ENCODE measurements at places on chromosomes 3 and 15. TPM values are rescaled to one million over a fixed set of nuclear protein-coding genes. Genes with fewer than 3 reads are reported as not detected.

- no peak overlapping the region for H3K27ac ChIP-seq
- H3K36me3 ChIP-seq, result no peaks in the 10 kb centered on the region
- no peaks in the 10 kb centered on the region for H3K4me1 ChIP-seq
- no peak overlapping the region for H3K4me3 ChIP-seq
Observed at GRCh38 chr15:48888191-48888590, 10.3 kb downstream of the EID1 start.

- no peaks in the 10 kb centered on the region for H3K27me3 ChIP-seq
- no peaks in the 10 kb centered on the region for H3K36me3 ChIP-seq
Observed at GRCh38 chr3:40191850-40192448, 117.6 kb upstream of the EIF1B start.

GRCh38 chr3:134374791-134375581 lies 739 bp upstream of the AMOTL2 start:
- H3K27me3 ChIP-seq, result no peaks in the 10 kb centered on the region
- peak overlapping the region; percentile 62 for H3K4me3 ChIP-seq
- H3K36me3 ChIP-seq, result no peaks in the 10 kb centered on the region
- DNase-seq, result peak; percentile 70

GRCh38 chr15:99121207-99121606 lies 16.3 kb downstream of the SYNM start:
- no peaks in the 10 kb centered on the region for H3K27me3 ChIP-seq
- H3K36me3 ChIP-seq, result no peaks in the 10 kb centered on the region
- H3K4me1 ChIP-seq, result peaks cover 12% of the 10 kb centered on the region
- no peak for DNase-seq
- H3K27ac ChIP-seq, result no peak overlapping the region
- no peak overlapping the region for H3K4me3 ChIP-seq

GRCh38 chr3:21237638-21238037 lies 513.4 kb downstream of the ZNF385D start:
- no peaks in the 10 kb centered on the region for H3K36me3 ChIP-seq
- H3K4me1 ChIP-seq, result no peaks in the 10 kb centered on the region
- DNase-seq, result no peak
- no peaks in the 10 kb centered on the region for H3K27me3 ChIP-seq
- no peak overlapping the region for H3K4me3 ChIP-seq
- H3K27ac ChIP-seq, result no peak overlapping the region

GRCh38 chr3:46393554-46394434 lies 13.1 kb downstream of the CCR5AS start:
- no peaks in the 10 kb centered on the region for H3K36me3 ChIP-seq
- H3K4me1 ChIP-seq, result no peaks in the 10 kb centered on the region
- no peak overlapping the region for H3K27ac ChIP-seq
- no peak for DNase-seq

DNA sequence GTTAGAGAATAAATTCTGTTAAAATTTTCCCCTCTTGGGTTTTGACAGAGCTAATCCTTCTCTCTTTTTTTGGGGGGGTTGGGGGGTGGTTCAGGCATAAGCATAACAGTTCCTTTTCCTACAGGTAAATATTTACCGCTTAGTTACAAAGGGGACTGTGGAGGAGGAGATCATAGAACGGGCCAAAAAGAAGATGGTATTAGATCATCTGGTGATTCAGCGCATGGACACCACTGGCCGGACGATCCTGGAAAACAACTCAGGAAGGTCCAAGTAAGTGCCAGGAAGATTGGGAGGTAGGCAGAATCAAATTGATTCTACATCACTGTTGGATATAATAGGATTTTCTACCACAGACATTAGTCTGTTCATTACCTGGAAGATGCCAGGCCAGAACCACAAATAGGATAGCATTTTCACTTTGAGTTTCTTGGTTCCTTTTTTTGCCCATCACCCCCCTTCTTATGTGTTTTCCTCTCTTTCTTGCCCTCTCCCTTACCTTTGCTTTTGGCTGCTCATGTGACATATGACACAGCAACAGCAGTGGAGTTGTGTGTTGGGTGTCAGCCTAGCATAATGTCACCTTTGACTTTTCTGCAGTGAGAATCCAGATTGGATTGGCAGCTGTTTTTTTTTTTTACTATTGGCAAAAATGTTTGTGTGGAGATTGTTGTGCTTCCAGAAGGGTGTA lies 79.0 kb downstream of the CHD2 start:
- DNase-seq, result no peak
- no peaks in the 10 kb centered on the region for H3K36me3 ChIP-seq
- H3K27me3 ChIP-seq, result no peaks in the 10 kb centered on the region
- H3K27ac ChIP-seq, result no peak overlapping the region
- H3K4me3 ChIP-seq, result no peak overlapping the region
- no peaks in the 10 kb centered on the region for H3K4me1 ChIP-seq

UCN2 gene
- total RNA-seq, result 0.22 TPM

CD200R1 gene
- 0.72 TPM for total RNA-seq

- H3K27me3 ChIP-seq, result no peaks in the 10 kb centered on the region
- no peak for DNase-seq
- H3K4me1 ChIP-seq, result peaks cover 4% of the 10 kb centered on the region
- H3K4me3 ChIP-seq, result no peak overlapping the region
- H3K27ac ChIP-seq, result no peak overlapping the region
Observed at GRCh38 chr3:45209526-45209925, 16.6 kb downstream of the TMEM158 start.

HOMER2 gene
- 8.0 TPM for total RNA-seq

DNA sequence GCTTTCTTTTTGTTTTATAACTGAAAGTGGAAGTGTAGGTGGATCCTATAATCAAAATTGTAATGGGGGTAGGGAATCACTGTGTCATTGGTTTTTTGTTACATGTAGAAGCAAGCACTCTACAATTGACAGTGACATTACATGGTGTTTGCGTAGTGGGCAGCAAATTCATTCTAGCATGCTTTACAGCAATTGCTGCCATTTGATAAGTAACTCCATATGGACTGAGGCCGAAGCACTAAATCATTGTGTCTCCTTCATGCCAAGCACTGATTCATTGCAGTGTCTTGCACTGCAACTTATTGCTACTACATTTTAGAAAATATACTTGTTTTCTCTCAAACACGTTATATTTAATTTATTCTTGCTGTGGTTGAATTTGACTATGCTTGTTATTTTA lies 933.9 kb downstream of the NSUN3 start:
- no peak overlapping the region for H3K27ac ChIP-seq
- no peaks in the 10 kb centered on the region for H3K4me1 ChIP-seq
- no peak overlapping the region for H3K4me3 ChIP-seq

GOLGA8G gene
- total RNA-seq, result not detected

DNA sequence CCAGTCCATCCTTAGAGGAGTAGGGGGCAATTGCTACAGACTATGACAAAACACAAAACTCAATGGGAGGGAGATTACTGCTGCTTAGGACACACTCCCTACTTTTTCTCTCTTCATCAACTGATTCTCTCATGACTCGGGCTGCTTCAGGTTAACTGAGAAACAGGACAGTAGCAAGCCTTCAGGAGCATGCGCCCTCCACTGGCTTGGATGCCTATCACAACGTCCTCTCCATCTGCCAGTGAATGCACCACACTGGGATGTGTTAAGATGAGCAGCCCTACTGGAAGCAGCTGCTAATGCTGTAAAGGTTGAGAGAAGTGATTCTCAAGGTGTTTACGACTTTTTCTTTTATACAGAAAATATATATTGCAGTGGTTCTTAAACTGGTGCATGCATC lies 542.3 kb downstream of the EDEM1 start:
- no peak for DNase-seq
- H3K4me1 ChIP-seq, result peaks cover 3% of the 10 kb centered on the region
- no peak overlapping the region for H3K27ac ChIP-seq
- H3K27me3 ChIP-seq, result no peaks in the 10 kb centered on the region
- H3K4me3 ChIP-seq, result no peak overlapping the region
- no peaks in the 10 kb centered on the region for H3K36me3 ChIP-seq

DNA sequence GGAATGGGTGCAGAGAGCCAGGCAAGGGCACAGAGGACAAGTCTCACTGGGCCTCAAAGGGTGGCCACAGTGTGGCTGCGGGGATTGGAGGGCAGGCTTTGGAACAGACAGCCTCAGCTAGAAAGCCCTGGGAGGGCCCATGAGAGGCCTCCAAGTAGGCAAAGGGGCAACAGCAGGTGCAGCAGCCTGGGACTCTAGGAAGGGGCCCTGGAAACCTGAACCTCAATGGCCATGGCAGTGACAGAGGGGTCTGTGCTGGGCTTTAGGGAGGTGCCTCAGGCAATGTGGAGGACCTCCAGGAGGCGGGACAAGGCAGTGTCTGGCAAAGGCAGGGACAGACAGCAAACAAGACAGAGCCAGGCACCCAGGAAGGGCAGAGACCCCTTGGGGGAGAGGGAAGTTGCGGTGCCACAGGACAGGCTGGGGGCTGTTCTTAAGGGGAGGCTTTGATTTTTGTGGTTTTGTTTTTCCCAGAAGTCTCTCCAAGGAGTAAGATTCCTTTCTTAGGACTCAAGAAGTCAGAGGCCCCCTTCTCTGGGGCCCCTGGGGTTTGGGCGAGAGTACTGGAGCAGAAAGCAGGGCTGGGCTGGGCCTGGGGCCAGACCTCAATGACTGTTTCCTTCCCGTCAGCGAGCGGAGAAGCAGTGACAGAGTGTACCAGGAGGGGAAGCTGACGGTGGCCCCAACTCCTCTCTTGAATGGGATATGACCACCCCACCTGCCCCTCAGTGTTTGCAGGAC lies 9.7 kb downstream of the STOML1 start:
- no peaks in the 10 kb centered on the region for H3K27me3 ChIP-seq
- no peaks in the 10 kb centered on the region for H3K36me3 ChIP-seq
- peak overlapping the region; percentile 38 for H3K27ac ChIP-seq
- DNase-seq, result peak; percentile 62
- peaks cover 11% of the 10 kb centered on the region for H3K4me1 ChIP-seq

DNA sequence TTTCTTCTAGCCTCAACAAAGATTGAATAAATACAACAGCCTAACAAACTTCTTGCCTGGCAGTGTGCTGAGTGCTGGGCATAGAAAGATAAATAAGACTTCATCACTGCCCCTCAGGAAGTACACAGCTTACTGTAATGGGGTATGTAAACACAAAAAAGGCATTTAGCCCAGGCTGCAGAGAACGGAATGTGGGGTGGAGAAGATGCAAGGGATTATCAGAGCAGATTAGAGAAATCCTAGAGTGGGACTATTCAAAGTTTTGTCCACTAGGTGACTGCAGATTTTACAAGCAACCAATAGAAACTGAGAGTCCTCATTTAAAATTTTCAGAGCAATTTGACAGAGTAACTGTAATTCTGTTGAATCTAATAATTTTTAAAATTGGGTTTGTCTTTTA lies 35.4 kb upstream of the TSC22D2 start:
- no peak for DNase-seq
- no peaks in the 10 kb centered on the region for H3K27me3 ChIP-seq
- no peaks in the 10 kb centered on the region for H3K4me1 ChIP-seq
- no peak overlapping the region for H3K27ac ChIP-seq
- H3K36me3 ChIP-seq, result no peaks in the 10 kb centered on the region

All from ovary (tissue), 10 donors.